ENCODE measurements at places on chromosomes 13 and 19. TPM values are rescaled to one million over a fixed set of nuclear protein-coding genes. Genes with fewer than 3 reads are reported as not detected.

Gene SELENOV
- total RNA-seq = not detected

Gene ZGLP1
- total RNA-seq = 0.29 TPM

Gene RHPN2
- total RNA-seq = 3.0 TPM

Gene ZNF160
- total RNA-seq = 37.7 TPM

Gene SIAH3
- total RNA-seq = not detected

Gene TGFBR3L
- 0.58 TPM for total RNA-seq

Gene ZNF71
- total RNA-seq = 9.4 TPM

Gene FAM174C
- 45.3 TPM for total RNA-seq

Gene PRMT1
- 224 TPM for total RNA-seq

Gene RETN
- total RNA-seq = not detected

Gene CEACAM7
- total RNA-seq = not detected

Gene NLRP12
- total RNA-seq = not detected

Gene SLC46A3
- 5.1 TPM for total RNA-seq

Gene RXFP2
- total RNA-seq = not detected

Gene CABP5
- total RNA-seq = not detected

Gene OSCAR
- 0.33 TPM for total RNA-seq

Gene ONECUT3
- not detected for total RNA-seq

Gene NTF4
- not detected for total RNA-seq
